Ovary (tissue), 10 donors: ENCODE measurements at places on chromosomes 4 and X.

DNA sequence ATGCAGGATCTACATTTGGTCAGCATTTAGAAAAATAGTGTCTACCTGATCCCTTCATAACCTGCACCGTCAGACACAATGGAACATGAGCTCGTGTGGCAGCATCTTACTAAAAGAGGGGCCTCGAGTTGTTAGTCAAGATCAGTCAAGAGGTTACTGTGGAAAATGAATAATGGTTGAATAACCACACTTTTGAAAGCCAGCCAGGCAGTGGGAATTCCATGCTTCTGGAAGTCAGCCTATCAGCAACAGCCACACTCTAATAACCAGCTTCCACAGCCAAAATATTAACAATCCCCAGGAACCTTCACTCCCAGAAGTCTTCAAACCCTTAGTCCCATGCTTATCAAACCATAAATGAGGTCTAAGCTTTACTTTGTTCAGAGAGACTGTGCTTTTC, 234.3 kb downstream of the HS3ST1 start:
- no peak for DNase-seq

- DNase-seq, result no peak
These were observed 17.4 kb upstream of the PACRGL start for GRCh38 chr4:20682853-20683252.

DNA sequence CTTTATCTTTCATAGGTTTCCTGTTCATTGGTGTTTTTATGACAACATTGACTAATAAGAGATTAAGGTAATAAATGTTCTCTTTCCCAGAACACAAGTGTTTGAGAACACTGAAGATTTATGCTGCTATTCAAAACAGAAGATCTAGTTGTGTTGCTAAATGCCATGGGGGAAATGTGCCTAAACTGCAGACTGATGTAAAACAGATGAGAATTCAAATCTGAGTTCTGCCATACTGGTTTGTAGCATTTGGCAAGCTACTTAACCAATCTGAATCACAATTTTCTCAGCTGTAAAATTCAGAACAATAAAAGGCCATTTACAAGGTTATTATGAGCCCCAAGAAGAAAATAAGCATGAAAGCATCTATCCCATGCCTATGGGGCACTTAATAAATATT, 2.3 kb downstream of the SLC10A6 start:
- no peak for DNase-seq

- DNase-seq, result no peak
These were observed 18.1 kb downstream of the SOWAHB start for GRCh38 chr4:76879731-76880364.

GRCh38 chrX:19630776-19631707, 115.7 kb upstream of the MAP3K15 start:
- DNase-seq, result no peak

DNA sequence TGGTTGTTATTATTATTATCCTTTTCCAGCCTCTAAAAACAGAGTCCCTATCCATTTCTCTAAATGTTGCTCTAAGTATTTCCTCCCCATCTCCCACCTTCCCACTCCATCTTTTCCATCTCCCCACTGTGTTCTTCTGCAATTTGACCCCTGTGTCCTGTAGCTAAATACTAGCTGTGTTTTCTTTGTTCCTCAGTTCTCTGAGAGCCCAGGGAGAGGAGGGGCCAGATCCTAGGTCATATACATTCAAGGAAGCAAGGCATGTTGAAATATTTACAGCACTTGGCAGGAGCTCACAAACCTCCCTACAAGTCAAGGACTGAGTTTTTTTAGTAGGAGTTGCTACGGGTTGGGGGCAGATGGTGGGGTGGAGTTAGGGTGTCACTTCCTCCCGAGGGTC, 10.5 kb downstream of the SLC16A2 start:
- DNase-seq, result no peak

GRCh38 chrX:132271311-132271778, 52.1 kb upstream of the RAP2C start:
- no peak for DNase-seq

- DNase-seq, result no peak
These were observed 180.7 kb downstream of the PDGFC start for GRCh38 chr4:156790866-156791265.

GRCh38 chrX:54045563-54046228, 1.4 kb upstream of the PHF8 start:
- DNase-seq, result no peak

DNA sequence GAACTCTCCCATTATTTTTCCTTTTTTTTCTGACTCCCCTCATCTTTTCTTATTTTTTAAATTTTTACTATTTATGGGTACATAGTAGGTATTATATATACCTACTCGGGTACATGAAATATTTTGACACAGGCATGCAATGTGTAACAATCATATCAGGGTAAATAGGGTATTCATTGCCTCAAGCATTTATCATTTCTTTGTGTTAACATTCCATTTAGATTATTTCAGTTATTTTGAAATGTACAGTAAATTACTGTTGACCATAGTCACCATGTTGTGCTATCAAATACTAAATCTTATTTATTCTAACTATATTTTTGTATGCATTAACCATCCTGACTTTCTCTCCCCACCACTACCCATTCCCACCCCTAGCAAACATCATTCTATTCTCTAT, 33.8 kb upstream of the SLIT2 start:
- no peak for DNase-seq

DNA sequence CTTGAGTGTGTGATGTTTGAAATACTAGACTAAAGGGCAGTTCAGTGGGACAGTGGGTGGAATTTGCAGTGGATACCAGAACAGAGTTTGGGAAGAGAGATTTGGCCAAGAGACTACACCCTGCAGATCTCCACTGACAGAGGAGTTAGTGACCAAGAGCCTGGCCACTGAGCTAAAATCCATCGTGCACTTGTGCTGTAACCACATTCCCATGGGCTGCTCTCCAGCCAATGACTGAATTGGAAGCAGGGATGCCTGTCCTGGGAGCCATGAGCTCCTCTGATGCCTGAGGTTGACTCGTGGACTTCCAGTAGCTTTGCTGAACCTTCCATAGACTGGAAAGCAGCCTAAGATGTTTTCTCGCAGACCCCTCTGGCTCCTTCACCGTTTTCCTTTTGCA, 296.1 kb downstream of the TRIML1 start:
- DNase-seq, result no peak

- no peak for DNase-seq
These were observed 89.5 kb downstream of the HS3ST1 start for GRCh38 chr4:11338956-11339782.

GRCh38 chrX:129908636-129909035, 2.7 kb downstream of the UTP14A start:
- no peak for DNase-seq

DNA sequence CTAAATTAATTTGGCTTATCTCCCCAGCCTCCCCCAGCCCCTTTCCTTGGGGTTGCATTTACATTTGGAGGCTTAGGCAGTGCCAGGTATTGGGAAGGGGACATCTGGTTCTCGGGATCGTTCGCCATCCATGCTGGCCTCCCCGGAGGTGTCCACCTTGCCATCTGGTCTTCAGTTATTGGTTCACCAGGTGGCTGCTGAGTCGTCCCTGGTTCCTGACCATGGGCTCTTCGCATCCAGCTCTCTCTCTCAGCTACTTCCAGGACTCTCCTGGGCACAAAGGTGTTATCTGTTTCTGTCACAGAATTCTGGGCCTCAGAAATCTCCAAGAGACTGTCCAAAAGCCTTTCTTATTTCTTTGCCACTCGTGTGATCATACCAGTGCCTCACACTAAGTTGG, 75.4 kb upstream of the SCOC start:
- DNase-seq, result no peak

DNA sequence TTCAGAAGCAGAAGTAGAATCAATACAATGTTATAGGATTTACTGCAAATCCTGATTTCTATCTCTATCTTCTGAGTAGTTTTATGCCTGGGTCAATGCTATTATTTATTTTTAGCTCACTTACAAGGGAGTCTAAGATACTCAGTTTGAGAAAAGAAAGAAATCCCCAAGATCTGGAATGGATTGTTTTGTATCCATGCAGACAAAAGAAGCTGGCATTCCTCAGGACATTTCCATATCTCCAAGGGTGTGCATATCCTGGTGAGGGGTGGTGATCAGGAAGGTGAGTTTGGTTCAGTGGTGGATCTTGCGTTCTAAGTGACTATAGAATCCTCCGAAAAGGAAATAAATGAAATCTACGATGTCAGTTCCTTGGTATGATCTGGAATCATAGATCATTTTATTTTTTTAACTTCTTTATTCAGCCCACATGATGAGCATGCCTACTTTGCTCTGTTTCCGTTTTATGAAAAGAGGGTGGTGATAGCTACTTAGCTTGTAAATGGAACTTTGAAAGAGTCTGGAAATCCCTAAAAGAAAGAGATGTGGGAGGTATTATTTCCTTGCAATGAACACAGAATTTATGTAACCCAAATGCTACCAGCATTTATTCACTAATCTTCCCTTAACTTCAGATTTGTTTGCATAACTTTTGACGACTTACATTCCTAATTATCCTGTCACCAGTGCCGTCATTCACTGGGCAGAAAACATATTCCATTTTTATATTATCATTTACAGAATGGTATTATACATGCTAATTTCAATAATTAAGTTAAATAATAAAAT, 81.1 kb upstream of the RAPGEF2 start:
- DNase-seq, result no peak

GRCh38 chr4:85420831-85421230, 54.1 kb upstream of the ARHGAP24 start:
- DNase-seq, result no peak

GRCh38 chr4:152462047-152462446, 73.8 kb downstream of the FBXW7 start:
- DNase-seq, result no peak

DNA sequence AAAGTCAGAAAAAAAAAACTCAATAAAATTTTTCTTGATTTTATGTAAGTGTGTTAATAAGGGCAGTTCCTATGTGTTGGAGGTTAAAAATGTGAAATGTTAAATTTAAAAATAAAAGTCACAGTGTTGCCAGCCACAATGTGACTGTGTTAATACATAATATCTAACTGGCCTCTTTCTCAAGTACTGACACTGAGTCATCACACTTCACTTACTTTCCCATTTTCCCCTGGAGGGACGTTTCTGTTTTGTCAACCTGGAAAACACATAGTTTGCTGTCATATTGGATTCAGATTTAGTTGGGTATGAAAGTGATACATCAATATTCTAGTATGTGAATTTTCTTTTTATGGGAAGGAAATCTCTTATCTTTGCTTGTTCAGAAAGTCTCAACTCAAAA, 46.4 kb downstream of the ARHGEF38 start:
- no peak for DNase-seq
